Left lung (tissue), 14 donors: ENCODE measurements at places on chromosomes 4 and X. TPM values are rescaled to one million over a fixed set of nuclear protein-coding genes. Genes with fewer than 3 reads are reported as not detected.
A peak's percentile ranks its signal among the peaks of the same experiment; 100 is the strongest.

GRCh38 chr4:47490550-47490949, 5.5 kb downstream of the ATP10D start:
- peaks cover 19% of the 10 kb centered on the region for H3K4me1 ChIP-seq
- H3K27me3 ChIP-seq = no peaks in the 10 kb centered on the region
- H3K36me3 ChIP-seq = no peaks in the 10 kb centered on the region

MAMLD1 gene
- total RNA-seq = 4.0 TPM

GRCh38 chr4:87311684-87312083, 11.0 kb downstream of the HSD17B13 start:
- no peaks in the 10 kb centered on the region for H3K27me3 ChIP-seq
- H3K4me1 ChIP-seq = no peaks in the 10 kb centered on the region
- no peaks in the 10 kb centered on the region for H3K36me3 ChIP-seq
- H3K27ac ChIP-seq = no peak overlapping the region

CSN2 gene
- not detected for total RNA-seq

- H3K27me3 ChIP-seq = no peaks in the 10 kb centered on the region
- no peak for DNase-seq
- H3K4me3 ChIP-seq = no peak overlapping the region
- H3K4me1 ChIP-seq = no peaks in the 10 kb centered on the region
- H3K27ac ChIP-seq = no peak overlapping the region
- H3K36me3 ChIP-seq = no peaks in the 10 kb centered on the region
Observed at GRCh38 chr4:185587427-185588161, 52.3 kb upstream of the PDLIM3 start.

GRCh38 chrX:5306654-5307121, 922.0 kb downstream of the NLGN4X start:
- no peaks in the 10 kb centered on the region for H3K36me3 ChIP-seq
- H3K27ac ChIP-seq = no peak overlapping the region
- DNase-seq = no peak
- H3K4me3 ChIP-seq = no peak overlapping the region
- no peaks in the 10 kb centered on the region for H3K4me1 ChIP-seq
- no peaks in the 10 kb centered on the region for H3K27me3 ChIP-seq

TRIM75 gene
- total RNA-seq = not detected

SYN1 gene
- total RNA-seq = 1.6 TPM

- H3K27ac ChIP-seq = no peak overlapping the region
- no peaks in the 10 kb centered on the region for H3K27me3 ChIP-seq
- no peaks in the 10 kb centered on the region for H3K4me1 ChIP-seq
- no peak overlapping the region for H3K4me3 ChIP-seq
Observed at GRCh38 chr4:47068986-47069385, 37.6 kb downstream of the GABRB1 start.

GRCh38 chrX:38452603-38453002, 100.2 kb downstream of the OTC start:
- H3K4me1 ChIP-seq = no peaks in the 10 kb centered on the region
- no peak for DNase-seq
- no peak overlapping the region for H3K27ac ChIP-seq
- no peaks in the 10 kb centered on the region for H3K36me3 ChIP-seq

GRCh38 chr4:119106036-119107000, 29.3 kb upstream of the MYOZ2 start:
- no peaks in the 10 kb centered on the region for H3K27me3 ChIP-seq
- peaks cover 4% of the 10 kb centered on the region for H3K4me1 ChIP-seq
- no peak for DNase-seq
- no peaks in the 10 kb centered on the region for H3K36me3 ChIP-seq
- H3K4me3 ChIP-seq = no peak overlapping the region
- H3K27ac ChIP-seq = no peak overlapping the region

TMPRSS11D gene
- not detected for total RNA-seq

ENAM gene
- total RNA-seq = 0.73 TPM

GPR143 gene
- total RNA-seq = 1.5 TPM

DNA sequence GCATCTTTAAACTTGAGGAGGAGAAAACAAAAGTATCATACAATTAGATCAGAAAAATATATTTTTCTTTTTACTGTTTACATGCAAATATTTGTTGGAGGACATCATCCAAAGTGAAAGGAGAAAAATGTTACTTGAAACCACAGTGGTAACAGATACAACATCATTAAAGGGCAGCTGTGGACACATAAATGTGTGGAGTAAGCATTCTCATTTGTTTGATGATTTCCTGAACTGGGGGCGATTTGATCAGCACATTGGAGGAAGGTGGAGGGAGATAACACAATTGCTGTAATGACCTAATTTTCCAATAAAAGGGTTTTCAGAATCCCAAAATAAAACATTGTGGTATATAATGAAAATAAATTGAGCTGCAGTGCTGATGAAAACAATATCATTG, 314.5 kb upstream of the HS3ST1 start:
- no peaks in the 10 kb centered on the region for H3K27me3 ChIP-seq
- no peak overlapping the region for H3K27ac ChIP-seq
- no peak overlapping the region for H3K4me3 ChIP-seq
- DNase-seq = no peak
- no peaks in the 10 kb centered on the region for H3K36me3 ChIP-seq
- H3K4me1 ChIP-seq = no peaks in the 10 kb centered on the region

NUDT10 gene
- total RNA-seq = 0.12 TPM

DNA sequence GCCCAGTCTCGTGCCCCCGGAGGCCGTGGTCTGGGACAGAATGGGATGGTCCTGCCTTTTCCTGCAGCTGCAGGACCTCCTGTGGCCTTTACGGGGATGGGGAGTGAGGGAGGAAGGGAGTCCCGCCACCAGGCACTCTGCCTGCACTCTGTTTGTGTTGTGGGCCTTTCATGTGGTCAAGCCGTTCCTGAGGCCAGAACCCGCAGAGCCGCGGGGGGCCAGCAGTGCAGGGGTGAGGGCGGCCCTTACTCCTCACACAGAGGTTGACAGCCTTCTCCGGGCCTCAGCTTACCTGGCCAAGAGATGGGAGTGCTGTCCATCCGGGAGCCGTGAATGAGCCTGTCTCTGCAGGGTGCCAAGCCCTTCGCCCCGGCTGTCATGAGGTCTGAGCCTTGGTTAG, 230.7 kb downstream of the AFAP1 start:
- DNase-seq = no peak
- no peak overlapping the region for H3K27ac ChIP-seq
- H3K27me3 ChIP-seq = peaks cover 6% of the 10 kb centered on the region
- no peaks in the 10 kb centered on the region for H3K36me3 ChIP-seq
- H3K4me1 ChIP-seq = no peaks in the 10 kb centered on the region

GRCh38 chr4:123674762-123675465, 278.3 kb downstream of the SPRY1 start:
- H3K27ac ChIP-seq = no peak overlapping the region
- no peaks in the 10 kb centered on the region for H3K27me3 ChIP-seq
- no peak overlapping the region for H3K4me3 ChIP-seq
- no peaks in the 10 kb centered on the region for H3K4me1 ChIP-seq
- no peaks in the 10 kb centered on the region for H3K36me3 ChIP-seq

GRCh38 chrX:30373951-30374350, 64.8 kb upstream of the NR0B1 start:
- no peaks in the 10 kb centered on the region for H3K27me3 ChIP-seq
- no peaks in the 10 kb centered on the region for H3K36me3 ChIP-seq
- no peak overlapping the region for H3K4me3 ChIP-seq
- no peak overlapping the region for H3K27ac ChIP-seq
- DNase-seq = no peak

GRCh38 chrX:64976673-64977040, 407 bp upstream of the ZC4H2 start:
- H3K4me3 ChIP-seq = peak overlapping the region; percentile 54
- H3K4me1 ChIP-seq = no peaks in the 10 kb centered on the region
- no peaks in the 10 kb centered on the region for H3K27me3 ChIP-seq
- no peak overlapping the region for H3K27ac ChIP-seq
- no peaks in the 10 kb centered on the region for H3K36me3 ChIP-seq
- DNase-seq = no peak

AR gene
- total RNA-seq = 3.9 TPM

SUV39H1 gene
- total RNA-seq = 5.0 TPM

IL1RAPL2 gene
- total RNA-seq = not detected

DNA sequence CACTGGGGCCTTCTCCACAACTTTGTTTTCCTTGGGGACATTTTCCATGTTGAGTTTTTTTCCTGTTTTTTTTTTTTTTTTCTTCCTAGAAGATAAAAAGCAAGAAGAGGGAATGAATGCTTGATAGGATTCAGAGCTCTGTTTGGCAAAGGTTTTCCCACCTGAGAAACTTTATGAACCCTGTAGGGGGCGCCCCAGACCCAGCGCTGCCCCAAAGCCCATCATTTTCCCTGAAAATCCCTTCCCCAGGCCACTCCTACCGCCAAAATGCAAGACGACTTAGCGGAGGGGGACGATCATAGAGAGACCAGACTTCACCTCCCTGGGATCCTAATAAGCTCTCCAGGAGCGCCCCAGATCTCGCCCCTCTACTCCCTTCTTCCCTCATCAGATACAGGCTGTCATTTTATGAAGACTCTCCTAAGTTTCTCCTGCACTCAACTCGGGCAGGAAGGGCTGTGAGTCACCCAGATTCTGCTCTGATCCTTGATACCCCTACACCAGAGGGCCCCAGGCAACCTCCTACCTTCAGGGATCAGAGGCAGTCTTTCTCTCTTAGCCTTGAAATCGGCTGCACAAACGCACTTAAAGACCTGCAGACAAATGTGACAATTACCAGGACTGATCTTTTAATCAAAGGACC, 1.4 kb downstream of the BEX5 start:
- peak overlapping the region; percentile 42 for H3K4me3 ChIP-seq
- DNase-seq = no peak
- no peak overlapping the region for H3K27ac ChIP-seq
- H3K36me3 ChIP-seq = no peaks in the 10 kb centered on the region
- H3K4me1 ChIP-seq = no peaks in the 10 kb centered on the region

RTL3 gene
- not detected for total RNA-seq

AFP gene
- 0.73 TPM for total RNA-seq

SUPT20HL2 gene
- total RNA-seq = not detected

ACOX3 gene
- total RNA-seq = 22.5 TPM

DNA sequence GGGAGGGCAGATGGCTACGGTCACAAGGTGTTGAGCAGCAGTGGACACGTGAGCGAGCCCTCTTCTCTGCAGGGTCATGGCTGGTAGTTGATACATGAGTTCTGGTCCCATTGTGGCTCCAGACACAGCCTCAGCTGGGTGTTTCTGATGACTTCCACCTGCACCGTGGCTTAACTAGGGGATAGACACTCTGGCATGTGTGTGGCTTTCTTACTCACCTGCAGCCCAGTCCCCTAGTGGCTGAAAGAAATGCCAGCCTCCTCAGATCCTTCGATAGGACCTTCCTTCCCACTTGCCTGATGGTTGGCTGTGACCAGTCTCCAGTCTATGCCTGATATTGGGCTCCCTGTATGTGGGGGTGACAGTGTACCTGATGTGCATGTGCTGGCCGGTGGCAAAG, 5.0 kb downstream of the GPR78 start:
- H3K4me1 ChIP-seq = no peaks in the 10 kb centered on the region
- H3K27ac ChIP-seq = no peak overlapping the region

TMEM31 gene
- total RNA-seq = not detected

GRCh38 chr4:137705171-137705783, 173.0 kb upstream of the PCDH18 start:
- no peak overlapping the region for H3K4me3 ChIP-seq
- H3K27me3 ChIP-seq = no peaks in the 10 kb centered on the region
- peak; percentile 87 for DNase-seq
- H3K4me1 ChIP-seq = no peaks in the 10 kb centered on the region

NAP1L2 gene
- total RNA-seq = 2.5 TPM

HSFX3 gene
- total RNA-seq = not detected

OPRPN gene
- total RNA-seq = not detected

GRCh38 chr4:89254847-89255246, 52.8 kb downstream of the GPRIN3 start:
- no peaks in the 10 kb centered on the region for H3K4me1 ChIP-seq
- no peak overlapping the region for H3K4me3 ChIP-seq
- no peak overlapping the region for H3K27ac ChIP-seq
- no peaks in the 10 kb centered on the region for H3K27me3 ChIP-seq

DNA sequence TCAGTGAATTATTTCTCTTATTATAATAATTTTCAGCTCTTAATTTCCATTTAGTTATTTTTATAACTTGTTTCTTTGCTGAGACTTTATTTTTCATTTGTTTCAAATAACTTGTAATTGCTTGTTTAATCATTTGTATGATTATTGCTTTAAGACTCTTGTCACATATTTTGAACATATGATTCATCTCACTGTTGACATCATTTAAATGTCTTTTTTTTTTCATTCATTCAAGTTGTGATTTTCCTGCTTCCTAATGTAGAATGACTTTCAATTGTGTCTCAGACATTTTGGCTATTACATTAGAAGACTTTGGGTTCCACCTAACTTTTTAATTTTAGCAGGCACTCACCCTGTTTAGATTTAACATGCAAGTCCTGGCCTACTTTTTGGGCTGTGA, 234.8 kb upstream of the DIPK2B start:
- H3K27me3 ChIP-seq = no peaks in the 10 kb centered on the region
- H3K27ac ChIP-seq = no peak overlapping the region
- no peaks in the 10 kb centered on the region for H3K4me1 ChIP-seq
- no peak overlapping the region for H3K4me3 ChIP-seq
- no peak for DNase-seq
- H3K36me3 ChIP-seq = no peaks in the 10 kb centered on the region

YY2 gene
- total RNA-seq = 2.3 TPM

FMR1NB gene
- total RNA-seq = not detected

DNA sequence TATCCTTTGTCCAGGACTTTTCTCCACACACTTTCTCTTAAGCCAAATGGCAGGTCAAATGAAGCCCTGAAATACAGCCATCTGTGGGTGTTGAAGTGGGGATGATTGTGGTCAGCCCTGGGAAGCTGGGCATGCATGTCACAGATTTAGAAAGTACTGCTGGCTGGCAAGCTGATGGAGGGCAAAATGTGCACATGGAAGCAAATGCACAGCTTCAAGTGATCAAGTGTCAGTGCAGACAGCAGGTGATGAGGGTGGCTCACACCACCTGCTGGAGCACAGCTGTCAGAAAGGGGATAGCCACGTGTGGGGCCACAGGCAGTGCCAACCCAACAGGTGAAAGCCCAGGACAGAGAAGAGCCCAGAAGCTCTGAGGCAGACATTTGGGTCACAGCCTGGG, 40.3 kb upstream of the ATXN3L start:
- H3K36me3 ChIP-seq = no peaks in the 10 kb centered on the region
- no peak overlapping the region for H3K27ac ChIP-seq
- H3K27me3 ChIP-seq = peaks cover 5% of the 10 kb centered on the region
- DNase-seq = no peak

GRCh38 chr4:97235521-97235920, 907.8 kb downstream of the STPG2 start:
- no peaks in the 10 kb centered on the region for H3K36me3 ChIP-seq
- no peaks in the 10 kb centered on the region for H3K4me1 ChIP-seq
- no peaks in the 10 kb centered on the region for H3K27me3 ChIP-seq

- no peak within 1 kb of the TSS for H3K27ac ChIP-seq
- no peaks in the 10 kb centered on the region for H3K36me3 ChIP-seq
- H3K4me1 ChIP-seq = no peaks in the 10 kb centered on the region
- DNase-seq = peak; percentile 75
- H3K27me3 ChIP-seq = no peaks in the 10 kb centered on the region
- H3K4me3 ChIP-seq = peak within 1 kb of the TSS; percentile 44
Observed at GRCh38 chrX:12791257-12792228, at the start of gene PRPS2. Gene PRPS2 (plus strand): TSS chrX:12791412. CDS start chrX:12791498, 86 bp downstream.

- no peaks in the 10 kb centered on the region for H3K36me3 ChIP-seq
- peak; percentile 41 for DNase-seq
- H3K4me3 ChIP-seq = no peak overlapping the region
- no peaks in the 10 kb centered on the region for H3K27me3 ChIP-seq
Observed at GRCh38 chrX:154517101-154517781, 1.2 kb upstream of the FAM3A start.

TCEAL3 gene
- 20.8 TPM for total RNA-seq

LRAT gene
- 0.89 TPM for total RNA-seq
